ENCODE measurements at places on chromosomes 12 and 14.

DNA sequence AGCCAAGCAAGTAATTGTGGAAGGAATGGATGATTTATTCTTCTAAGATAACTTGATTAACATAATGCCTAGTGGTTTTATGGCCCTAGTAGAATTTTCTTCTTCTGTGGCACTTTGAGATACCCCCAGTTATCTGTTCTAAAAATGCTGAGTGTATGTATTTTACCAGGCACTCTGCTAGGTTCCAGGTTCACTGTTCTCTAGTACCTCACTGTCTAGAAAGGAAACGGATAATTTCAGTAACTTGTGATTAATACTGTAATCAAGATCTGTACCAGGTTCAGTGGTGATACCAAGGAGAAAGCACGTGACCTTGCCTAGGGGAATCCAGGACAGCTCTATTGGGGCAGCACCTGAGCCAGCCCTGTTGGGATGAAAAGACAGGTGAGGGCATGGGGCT lies 8.0 kb downstream of the ANO6 start:
- no peak for DNase-seq

DNA sequence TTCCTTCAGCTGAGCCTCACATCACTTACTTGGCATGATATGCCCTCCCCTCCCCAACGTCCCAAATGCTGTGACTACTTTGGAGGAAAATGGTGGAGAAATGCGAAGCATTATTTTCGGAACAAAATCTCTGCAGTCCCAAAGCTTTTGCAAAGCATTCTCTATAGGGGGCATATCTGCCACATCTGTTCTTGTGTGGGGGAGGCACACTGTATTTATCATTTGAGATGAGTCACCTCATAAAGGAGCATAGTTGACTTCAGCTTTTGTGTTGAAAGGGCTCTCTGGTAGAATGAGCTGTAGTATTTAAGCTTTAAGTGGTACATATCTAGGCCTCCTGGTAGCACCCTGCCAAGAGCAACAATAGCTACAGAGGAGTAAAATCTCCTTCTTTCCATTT lies 447.5 kb downstream of the ADAMTS20 start:
- no peak for DNase-seq

- no peak for DNase-seq
Observed at GRCh38 chr14:81454572-81455218, 54.6 kb upstream of the STON2 start.

DNA sequence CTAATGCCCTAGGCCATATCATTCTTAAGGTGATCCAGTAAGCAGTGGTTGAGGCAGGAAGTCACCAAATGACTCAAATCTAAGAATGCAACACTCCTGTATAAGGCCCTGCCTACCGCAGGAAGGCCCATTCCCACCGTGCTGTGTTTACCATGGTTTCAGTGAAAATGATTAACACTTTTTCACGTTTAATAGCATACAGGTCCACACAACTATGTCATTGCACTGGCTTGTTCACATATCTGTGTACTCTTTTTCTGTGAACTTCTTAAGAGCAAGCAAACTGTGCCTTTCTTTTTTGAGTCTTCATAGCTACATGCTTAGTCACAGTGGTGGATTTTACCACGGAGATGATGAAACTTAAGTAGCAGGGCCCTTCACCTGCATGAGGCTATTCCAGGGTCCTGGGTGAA lies 214.9 kb downstream of the CNTN1 start:
- no peak for DNase-seq

DNA sequence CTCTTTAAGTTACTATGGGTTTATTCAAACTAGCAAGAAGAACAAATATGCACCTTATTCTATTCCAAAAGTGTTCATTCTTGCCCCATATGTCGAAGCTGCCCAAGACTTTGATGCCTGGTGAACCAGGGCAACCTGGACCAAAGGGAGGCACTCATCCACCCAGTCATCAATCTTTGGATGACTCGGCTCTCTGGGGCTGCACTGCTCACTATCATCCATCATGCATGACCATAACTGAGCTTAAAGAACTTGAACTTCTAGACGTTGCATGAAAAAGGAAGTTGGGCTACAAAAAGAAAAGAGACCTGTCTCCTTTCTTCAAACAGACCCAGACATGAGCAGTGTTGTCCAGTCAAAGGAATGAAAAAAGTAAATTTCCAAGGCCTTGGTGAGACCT lies 1.2 kb downstream of the KRT4 start:
- no peak for DNase-seq

- DNase-seq = no peak
Observed at GRCh38 chr12:1776170-1776921, 44.0 kb upstream of the LRTM2 start.

DNA sequence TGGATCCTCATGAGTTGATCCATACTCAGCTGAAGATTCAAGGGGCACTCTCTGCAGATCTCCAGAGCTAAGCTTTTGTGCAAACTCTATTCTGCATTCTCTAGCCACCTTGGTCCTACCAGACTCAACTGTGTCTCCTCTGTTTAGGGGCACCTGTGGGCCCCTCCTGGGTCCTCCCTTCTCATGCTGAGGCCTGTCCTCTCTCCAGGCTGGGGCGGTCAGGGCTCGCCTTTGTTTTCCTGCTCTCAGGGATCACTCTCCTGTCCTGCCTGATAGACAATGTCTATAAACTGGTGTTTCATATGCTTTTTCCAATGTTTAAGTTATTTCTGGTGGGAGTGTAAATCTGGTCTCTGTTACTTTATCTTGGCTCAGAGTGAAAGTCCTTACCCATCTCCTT lies 11.6 kb upstream of the KIF26A start:
- no peak for DNase-seq

- peak; percentile 100 for DNase-seq
Observed at GRCh38 chr12:50039151-50039835, 14.0 kb upstream of the RACGAP1 start.

DNA sequence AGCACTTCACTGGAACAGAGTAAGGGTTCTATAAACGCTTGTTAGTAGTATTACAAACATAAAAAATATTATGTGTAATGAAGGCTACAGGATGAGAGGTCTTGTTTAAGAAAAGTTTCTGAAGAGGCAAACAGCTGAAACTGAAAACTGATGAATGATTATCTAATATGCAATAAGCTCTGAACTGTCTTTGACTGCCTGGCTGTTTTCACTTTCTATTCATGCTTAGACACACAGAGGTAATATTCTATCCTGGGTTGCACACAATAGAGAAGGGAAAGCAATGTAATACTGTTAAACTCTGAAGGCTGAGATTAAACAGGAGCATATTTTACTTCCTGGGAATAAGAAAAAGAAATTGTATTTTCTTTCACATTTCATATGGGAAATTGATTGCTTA lies 251.3 kb downstream of the ALX1 start:
- no peak for DNase-seq

DNA sequence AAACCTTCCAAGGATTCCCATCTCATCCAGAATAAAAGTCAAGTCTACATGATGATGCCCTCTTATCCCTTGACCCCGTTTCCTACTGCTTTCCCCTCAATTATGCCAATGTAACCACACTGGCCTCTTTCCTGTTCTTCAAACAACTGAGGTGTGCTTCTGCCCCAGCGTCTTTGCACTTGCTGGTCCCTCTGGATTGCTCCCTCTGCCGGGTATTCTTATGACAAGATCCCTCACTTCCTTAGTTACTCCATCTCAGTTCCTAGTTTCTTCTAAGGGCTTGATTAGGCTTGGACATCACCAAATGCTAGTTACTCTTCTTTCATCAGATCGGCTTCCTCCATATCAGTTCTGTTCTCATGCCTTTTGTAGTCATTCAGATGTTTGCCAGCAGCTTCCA lies 32.7 kb upstream of the PELI2 start:
- DNase-seq = no peak

DNA sequence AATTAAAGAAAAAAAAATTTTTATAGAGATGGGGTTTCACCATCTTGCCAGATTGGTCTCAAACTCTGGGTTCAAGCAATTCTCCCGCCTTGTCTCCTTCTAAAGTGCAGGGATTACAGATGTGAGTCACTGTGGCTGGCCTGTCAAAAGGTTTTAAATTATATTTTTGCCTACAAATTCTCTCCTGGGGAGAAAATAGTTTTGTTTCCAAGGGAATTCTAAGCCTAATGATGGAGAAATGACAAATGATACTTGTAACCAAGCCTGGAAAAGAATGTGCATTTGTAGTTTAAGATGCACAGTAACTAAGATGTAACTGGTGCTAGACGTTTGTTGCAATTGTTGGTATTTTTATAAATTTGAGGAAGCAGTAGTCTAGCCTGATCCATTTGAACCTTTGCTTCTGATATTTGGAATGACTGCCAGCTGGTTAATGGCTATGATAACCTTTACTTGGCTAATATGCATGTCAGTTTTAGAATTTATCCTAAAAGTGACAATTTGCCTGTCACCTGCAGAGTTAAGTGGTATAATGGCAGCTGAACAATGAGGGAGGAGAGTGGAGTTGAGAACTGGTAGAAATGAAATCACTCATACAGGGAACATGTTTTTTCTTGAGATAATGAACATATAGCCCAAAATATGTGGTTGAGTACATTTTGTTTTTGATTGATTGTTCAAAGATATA lies 148.0 kb downstream of the FUT8 start:
- no peak for DNase-seq

DNA sequence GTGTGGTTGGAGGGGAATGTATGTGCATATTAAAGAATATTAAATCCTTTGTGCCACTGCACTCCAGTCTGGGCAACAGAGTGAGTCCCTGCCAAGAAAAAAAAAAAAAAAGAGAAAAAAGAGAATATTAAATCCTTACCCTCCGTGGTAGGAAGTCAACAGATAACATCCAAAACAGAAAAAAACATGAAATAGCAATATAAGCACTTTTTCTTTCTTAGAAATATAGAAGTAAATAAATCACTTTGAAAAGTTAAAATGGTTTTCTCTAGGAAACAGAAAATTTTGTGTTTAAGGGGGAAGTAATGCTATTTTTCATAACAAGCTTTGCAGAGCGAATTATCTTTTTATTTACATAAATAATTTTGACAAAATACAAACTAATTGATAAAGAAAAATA lies 17.6 kb downstream of the SOS2 start:
- no peak for DNase-seq

DNA sequence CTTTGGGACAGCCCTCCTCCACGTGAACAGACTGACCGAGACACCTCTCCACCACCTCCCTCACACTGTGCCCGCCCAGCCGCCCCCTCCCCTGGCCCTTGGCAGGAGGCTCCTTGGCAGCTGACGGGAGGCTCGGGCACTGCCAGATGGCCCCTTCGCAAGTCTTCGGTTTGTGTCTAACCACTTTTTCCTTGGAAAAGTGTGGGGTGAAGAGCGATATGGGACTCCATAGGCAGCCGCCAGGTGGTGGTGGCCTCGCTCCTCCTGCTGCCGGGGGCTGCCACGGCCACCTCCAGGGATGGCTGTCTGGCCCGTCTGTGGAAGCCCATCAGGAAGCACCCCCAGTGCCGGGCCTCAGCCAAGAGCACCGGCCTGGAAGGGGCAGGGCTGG lies 58.7 kb downstream of the LRCOL1 start:
- no peak for DNase-seq

GRCh38 chr12:30268041-30268440 lies 427.6 kb downstream of the IPO8 start:
- no peak for DNase-seq

DNA sequence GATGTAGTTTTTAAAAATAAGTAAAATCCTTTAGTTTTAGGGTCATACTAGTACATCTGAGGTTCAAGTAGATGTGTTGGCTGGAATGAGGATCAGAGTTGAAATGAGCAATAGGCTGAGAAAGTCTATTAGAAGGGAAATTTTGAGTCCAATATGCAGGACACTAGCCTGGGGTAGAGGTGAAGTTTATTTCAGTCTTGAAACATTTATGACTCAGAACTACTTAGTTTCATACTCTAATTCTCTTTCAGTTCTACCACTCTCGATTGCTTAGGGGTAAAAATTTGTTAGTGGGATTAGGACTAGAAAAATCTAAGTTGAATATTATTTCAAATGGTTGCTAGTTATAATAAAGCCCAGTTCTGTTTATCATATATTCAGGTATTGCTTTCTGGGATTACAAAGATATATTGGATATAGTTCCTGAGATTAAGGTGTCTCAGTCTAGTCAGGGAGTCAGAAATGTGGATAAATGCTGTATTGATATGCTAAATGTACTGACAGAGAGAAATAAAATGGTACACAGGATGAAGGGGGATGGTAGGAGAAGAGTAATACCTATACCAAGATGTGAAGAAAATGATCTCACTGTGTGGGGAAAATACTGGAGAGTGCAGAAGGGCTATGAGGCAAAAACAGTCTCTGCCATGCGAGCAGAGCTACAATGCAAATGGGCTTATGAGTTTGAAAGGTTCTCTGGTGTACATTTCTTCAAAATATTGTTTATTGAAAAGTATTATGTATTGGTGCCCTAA lies 395.8 kb upstream of the FBXO33 start:
- DNase-seq = no peak

DNA sequence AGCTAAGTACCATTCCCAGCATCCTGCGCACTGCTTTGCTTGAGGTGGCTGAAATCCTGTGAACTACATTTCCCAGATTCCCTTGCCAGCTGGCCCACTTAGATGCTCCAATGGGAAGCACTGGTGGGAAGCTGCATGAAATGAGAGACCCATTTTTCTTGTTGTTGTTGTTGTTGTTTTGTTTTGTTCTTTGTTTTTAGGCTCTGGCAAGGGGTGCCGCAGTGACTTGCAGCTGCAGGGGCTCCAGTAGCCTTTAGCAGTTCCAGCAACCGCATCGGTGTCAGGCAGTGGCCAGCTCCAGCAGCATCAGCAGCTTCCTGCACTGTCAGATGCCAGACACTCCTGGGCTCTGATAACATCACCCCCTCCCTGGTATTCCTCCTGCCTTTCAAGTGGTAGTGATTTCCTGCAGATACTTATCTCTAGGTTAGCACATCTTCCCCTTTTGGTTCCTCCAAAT lies 8.8 kb upstream of the EGLN3 start:
- DNase-seq = no peak

GRCh38 chr14:26905229-26905628 lies 307.4 kb upstream of the NOVA1 start:
- no peak for DNase-seq

DNA sequence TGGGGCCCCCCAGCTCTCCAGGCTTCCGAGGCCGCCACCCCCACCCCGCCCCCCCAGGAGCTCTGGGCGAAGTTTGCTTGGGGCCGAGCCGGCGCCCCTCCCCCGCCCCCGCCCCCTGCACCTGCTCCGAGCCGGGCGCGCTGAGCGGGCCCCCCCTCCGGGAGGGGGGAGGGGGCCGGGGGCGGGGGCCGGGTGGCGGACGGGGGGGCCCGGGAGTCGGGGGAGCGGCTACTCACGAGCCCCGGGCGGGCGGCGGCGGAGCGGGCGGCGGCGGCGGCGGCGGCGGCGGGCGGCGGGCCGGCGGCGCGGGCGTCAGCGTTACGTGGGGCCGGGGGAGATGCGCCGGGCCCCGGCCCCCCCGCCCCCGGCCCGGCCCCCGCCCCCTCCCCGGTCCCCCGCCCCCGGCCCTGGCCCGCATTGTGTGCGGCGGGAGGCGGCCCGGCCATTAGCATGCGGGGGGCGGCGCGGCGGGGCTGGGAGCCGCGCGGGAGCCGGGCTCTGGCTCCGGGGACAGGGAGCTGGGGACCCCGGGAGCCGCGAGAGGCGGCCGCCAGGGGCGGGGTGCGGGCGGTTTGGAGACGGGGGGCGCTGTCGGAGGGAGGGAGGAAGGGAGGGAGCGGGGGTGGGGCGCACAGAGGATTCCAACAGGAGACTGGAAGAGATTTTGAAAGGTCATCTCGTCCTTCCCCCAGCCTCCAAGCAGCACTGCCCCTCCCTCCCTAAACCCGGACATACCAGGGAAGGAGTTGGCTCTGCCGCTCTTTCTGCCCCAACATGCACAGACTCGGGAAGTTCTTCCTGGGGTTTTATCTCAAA lies at the start of gene ZNF219:
ZNF219 (minus strand) TSS at position 580 of the 816 bp plus-strand sequence. CDS start 5,064 bp downstream, outside the sequence.
- peak; percentile 64 for DNase-seq
